Activated naive CD4-positive, alpha-beta T cell (primary cell): ENCODE measurements at places on chromosomes 7 and 10.

GRCh38 chr7:158549616-158550393 lies 37.8 kb downstream of the PTPRN2 start:
- DNase-seq: no peak

GRCh38 chr7:141675436-141676215 lies 26.3 kb downstream of the DENND11 start:
- no peak for DNase-seq

- no peak for DNase-seq
Observed at GRCh38 chr7:123425246-123425645, 109.1 kb downstream of the IQUB start.

GRCh38 chr10:28676326-28676967 lies 874 bp upstream of the BAMBI start:
- no peak for DNase-seq
